ENCODE measurements at places on chromosomes 7 and 10.

- DNase-seq, result no peak
Measured at GRCh38 chr7:151820491-151821105, 56.3 kb downstream of the PRKAG2 start.

- DNase-seq, result no peak
Measured at GRCh38 chr10:43226441-43226840, 40.4 kb downstream of the RASGEF1A start.

DNA sequence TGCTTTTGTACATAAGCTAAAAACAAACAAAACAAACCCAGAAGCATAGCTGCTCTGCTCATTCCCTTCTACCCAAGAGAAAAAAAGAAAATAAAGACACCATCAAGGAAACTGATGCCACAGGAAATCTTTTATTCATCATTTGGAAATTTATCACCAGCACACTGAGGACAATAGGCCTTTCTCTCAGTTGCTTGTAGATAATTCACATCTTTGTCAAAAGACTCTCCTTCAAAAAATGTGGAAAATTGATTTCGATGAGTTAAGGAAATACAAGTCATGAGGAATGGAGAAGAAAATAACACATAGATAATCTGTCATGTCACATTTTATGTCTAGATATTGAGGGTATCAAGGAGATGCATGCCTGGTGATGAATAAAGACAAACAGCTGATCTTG is 53.5 kb downstream of the ZNF37A start:
- DNase-seq, result no peak

DNA sequence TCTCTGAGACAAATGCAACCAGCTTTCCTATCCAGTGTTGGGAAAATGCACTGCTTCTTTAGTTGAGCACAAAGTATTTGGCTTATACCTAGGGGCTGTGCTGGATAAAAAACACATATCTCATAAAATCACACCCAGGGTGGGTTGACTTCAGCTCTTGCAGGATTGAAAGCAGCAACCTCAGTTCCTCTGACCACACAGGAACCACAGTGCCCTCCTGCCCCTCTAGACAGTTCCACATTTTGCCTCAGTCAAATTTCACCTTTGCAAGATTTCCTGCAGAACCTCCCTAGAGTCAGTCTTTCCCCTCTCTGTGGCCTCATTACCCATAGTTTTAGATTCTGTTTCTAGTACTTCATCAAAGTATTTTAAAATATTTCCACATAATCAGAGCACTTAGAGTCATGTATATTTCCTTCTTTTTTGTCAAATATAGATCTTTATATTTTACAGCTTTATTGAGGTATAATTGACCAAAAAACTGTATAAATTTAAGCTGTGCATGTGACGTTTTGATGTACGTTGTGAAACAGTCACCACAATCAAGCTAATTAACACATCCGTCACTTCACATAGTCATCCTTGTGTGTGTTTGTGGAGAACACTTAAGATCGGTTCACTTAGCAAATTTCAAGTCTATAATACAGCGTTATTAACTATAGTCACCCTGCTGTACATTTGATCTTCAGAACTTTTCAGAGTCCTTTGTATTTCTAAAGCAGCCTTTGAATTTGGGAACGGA is 37.0 kb upstream of the EGR2 start:
- no peak for DNase-seq

- DNase-seq, result peak; percentile 87
Measured at GRCh38 chr10:13717936-13718772, 131.4 kb downstream of the PRPF18 start.

Measured in GM03348 (cell line).